Activated naive CD8-positive, alpha-beta T cell treated with anti-CD3 and anti-CD28 coated beads, Interleukin-2, amount 10 ng/mL, durations not matched to agents 7 days and 5 days (primary cell): ENCODE measurements at places on chromosomes 1 and 21. TPM values are rescaled to one million over a fixed set of nuclear protein-coding genes. Genes with fewer than 3 reads are reported as not detected.

The RXFP4 gene
- 0.26 TPM for total RNA-seq

GRCh38 chr1:23593042-23593521, 33.8 kb upstream of the ID3 start:
- DNase-seq: no peak
- no peaks in the 10 kb centered on the region for H3K27me3 ChIP-seq
- H3K36me3 ChIP-seq: no peaks in the 10 kb centered on the region
- H3K4me1 ChIP-seq: peaks cover 73% of the 10 kb centered on the region
- peak overlapping the region; percentile 52 for H3K4me3 ChIP-seq
- peak overlapping the region; percentile 92 for H3K27ac ChIP-seq

DNA sequence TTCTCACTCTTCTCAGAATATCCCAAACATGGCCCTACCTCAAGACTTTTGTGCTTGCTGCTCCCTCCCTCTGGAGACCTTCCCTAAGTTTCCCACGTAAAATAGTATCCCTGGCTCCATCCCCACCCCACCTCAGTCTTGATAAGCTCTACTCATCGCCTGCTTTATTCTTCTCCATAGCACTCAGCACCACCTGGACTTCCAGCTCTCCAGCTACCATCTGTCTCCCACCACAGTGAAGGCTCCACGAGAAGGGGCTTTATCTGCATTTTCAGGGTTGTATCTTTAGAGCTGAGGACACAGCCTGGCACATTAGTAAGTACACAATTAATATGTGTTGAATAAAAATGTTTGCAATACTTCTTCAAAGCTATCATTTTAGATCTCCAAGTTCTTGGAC, 37.8 kb downstream of the MAB21L3 start:
- H3K36me3 ChIP-seq: no peaks in the 10 kb centered on the region
- DNase-seq: no peak
- H3K27ac ChIP-seq: no peak overlapping the region

The SPRR4 gene
- not detected for total RNA-seq

- H3K4me1 ChIP-seq: peaks cover 1% of the 10 kb centered on the region
- no peaks in the 10 kb centered on the region for H3K36me3 ChIP-seq
- no peak for DNase-seq
- H3K4me3 ChIP-seq: no peak overlapping the region
Observed at GRCh38 chr1:98172022-98172421, 251.2 kb upstream of the DPYD start.

- peaks cover 23% of the 10 kb centered on the region for H3K27me3 ChIP-seq
- no peak for DNase-seq
- H3K4me1 ChIP-seq: peaks cover 12% of the 10 kb centered on the region
- no peak overlapping the region for H3K4me3 ChIP-seq
- H3K27ac ChIP-seq: no peak overlapping the region
Observed at GRCh38 chr1:47180603-47181094, 9.2 kb downstream of the PDZK1IP1 start.

The RAP1GAP gene
- 0.69 TPM for total RNA-seq

GRCh38 chr1:223820515-223820858, 25.3 kb downstream of the TP53BP2 start:
- peaks cover 6% of the 10 kb centered on the region for H3K36me3 ChIP-seq
- no peaks in the 10 kb centered on the region for H3K27me3 ChIP-seq
- H3K4me1 ChIP-seq: peaks cover 12% of the 10 kb centered on the region
- H3K4me3 ChIP-seq: no peak overlapping the region

The SPAG17 gene
- total RNA-seq: not detected

GRCh38 chr1:229547542-229547941, 11.0 kb downstream of the ABCB10 start:
- H3K27me3 ChIP-seq: no peaks in the 10 kb centered on the region
- no peak overlapping the region for H3K27ac ChIP-seq
- H3K4me3 ChIP-seq: no peak overlapping the region

GRCh38 chr1:69492286-69492685, 75.4 kb upstream of the LRRC7 start:
- DNase-seq: no peak
- H3K4me3 ChIP-seq: no peak overlapping the region
- no peaks in the 10 kb centered on the region for H3K4me1 ChIP-seq
- no peaks in the 10 kb centered on the region for H3K27me3 ChIP-seq
- no peaks in the 10 kb centered on the region for H3K36me3 ChIP-seq

DNA sequence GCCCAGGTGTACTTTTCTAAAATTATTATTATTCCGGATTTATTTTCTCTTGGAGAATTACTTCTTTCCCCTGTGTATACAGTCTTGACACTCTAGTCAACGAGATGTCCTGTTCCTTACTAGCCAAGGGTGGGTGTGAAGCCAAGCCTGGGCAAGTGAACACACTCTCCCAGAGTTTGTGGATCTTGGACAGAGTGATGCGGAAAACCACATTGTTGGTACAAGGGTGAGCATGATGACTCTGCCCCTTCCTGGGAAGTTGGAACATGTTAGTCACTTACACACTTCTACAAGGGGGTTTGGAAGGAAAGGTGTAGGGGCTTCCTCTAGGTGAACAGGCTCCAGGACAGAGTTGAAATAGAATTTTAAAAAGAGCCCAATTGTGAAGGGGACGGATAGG, 20.0 kb upstream of the RD3 start:
- no peaks in the 10 kb centered on the region for H3K36me3 ChIP-seq
- H3K27me3 ChIP-seq: peaks cover 9% of the 10 kb centered on the region
- no peak for DNase-seq
- peaks cover 12% of the 10 kb centered on the region for H3K4me1 ChIP-seq

DNA sequence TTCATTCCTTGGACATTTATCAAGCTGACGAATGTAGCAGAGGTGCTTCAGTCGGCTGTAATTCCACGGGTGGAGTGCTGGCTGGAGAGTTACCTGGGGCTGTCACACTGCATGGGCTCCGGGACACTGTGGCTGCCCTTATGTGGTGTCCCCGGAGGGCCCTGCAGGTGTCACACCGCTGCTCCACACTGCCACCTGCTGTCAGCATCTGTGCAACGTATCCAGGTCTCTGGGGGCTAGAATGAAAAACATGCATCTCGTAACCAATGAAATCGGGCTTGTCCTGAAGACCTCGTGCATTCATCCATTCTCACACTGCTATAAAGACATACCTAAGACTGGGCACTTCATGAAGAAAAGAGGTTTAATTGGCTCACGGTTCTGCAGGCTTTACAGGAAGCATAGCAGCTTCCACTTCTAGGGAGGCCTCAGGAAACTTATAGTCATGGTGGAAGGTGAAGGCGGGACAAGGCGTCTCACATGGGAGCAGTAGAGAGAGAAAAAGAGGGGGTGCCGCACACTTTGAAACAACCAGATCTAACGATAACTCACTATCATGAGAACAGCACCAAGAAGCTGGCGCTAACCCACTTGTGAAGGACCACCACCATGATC, 46.7 kb upstream of the PCBP3 start:
- H3K4me3 ChIP-seq: no peak overlapping the region
- peaks cover 13% of the 10 kb centered on the region for H3K4me1 ChIP-seq
- H3K36me3 ChIP-seq: no peaks in the 10 kb centered on the region
- H3K27ac ChIP-seq: no peak overlapping the region

DNA sequence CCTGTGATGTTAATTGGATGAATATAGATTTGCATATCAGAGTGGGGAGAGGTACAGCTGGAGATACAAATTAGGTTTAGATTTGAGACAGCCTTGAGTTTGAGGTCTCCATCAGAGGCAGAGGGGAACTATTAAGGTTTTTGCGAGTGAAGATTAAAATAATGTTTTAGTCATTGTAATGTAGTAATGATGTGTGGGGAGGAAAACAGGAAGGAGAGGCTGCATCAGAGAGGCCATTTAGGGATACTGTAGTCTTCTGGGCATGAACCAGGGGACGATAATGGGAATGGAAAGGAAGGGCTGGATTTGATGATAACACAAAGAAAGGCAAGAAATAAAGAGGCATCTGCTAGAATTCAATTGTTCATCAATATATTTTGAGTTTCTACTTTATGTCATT, 9.5 kb downstream of the CD84 start:
- H3K36me3 ChIP-seq: peaks cover 43% of the 10 kb centered on the region
- peak overlapping the region; percentile 72 for H3K27ac ChIP-seq
- peaks cover 67% of the 10 kb centered on the region for H3K4me1 ChIP-seq
- peak overlapping the region; percentile 38 for H3K4me3 ChIP-seq
- DNase-seq: no peak
- no peaks in the 10 kb centered on the region for H3K27me3 ChIP-seq

The PRMT6 gene
- 18.4 TPM for total RNA-seq

DNA sequence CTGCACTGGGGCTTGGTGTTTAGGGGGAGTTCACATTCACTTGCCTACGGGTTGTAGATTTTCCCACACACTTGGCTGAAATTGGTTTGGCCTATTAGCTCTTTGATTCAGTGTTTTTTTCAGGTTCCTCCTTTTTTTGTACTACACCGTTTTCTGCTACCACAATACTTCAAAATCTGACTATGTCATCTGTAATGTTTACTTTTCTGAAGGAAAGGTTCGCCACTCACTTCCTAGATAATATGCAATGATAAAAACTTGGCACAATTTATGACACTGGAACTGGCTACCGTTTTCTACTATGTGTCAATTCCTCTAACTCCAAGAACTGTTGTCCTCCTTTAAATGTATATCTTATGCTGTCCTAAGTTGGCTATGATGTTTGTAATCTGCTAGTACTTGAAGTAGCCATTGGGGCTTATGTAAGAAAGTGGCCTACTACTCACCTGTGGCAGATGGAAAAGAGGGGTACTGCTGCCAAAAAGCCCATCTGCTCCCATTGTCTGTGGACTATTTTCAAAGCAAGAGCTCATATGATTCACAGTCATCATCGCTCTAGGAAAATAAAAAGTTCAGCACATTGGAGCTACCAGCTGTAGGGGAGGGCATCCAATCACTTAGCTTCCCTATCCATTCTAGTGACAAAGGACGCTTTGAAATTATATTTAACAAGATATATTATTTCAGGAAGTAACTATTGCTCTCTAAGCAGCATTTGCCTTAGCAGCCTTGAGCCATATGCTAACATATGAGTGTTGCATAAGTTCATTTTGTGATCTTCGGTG, 42.4 kb upstream of the BACH1 start:
- peaks cover 9% of the 10 kb centered on the region for H3K36me3 ChIP-seq
- H3K4me3 ChIP-seq: no peak overlapping the region
- peaks cover 7% of the 10 kb centered on the region for H3K27me3 ChIP-seq
- no peak for DNase-seq
- no peak overlapping the region for H3K27ac ChIP-seq

DNA sequence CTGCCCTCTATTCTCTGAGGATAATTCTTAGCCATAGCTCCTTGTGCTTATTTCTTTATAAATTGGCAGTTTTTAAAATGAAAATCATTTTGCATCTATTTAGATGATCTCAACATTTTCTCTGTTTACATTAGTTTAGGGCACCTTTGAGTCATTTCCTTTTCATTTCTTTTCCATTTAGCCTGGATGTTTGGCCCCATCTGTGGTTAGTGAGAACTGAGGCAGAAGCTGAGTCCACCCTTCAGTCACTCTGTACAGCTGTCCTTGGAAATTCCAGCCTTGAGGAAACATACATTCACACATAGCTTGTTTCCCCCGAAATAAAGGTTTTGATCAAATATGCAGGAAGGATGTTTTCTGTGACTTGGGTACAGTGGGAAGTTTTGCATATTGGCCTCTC, 123.7 kb downstream of the NTNG1 start:
- no peak overlapping the region for H3K27ac ChIP-seq
- H3K4me1 ChIP-seq: peaks cover 1% of the 10 kb centered on the region
- H3K4me3 ChIP-seq: no peak overlapping the region
- no peaks in the 10 kb centered on the region for H3K36me3 ChIP-seq

The TNFSF18 gene
- total RNA-seq: not detected

GRCh38 chr1:110319332-110320167, 19.6 kb upstream of the RBM15 start:
- no peak overlapping the region for H3K4me3 ChIP-seq
- DNase-seq: no peak
- H3K27ac ChIP-seq: no peak overlapping the region
- peaks cover 2% of the 10 kb centered on the region for H3K27me3 ChIP-seq
- H3K36me3 ChIP-seq: no peaks in the 10 kb centered on the region
- H3K4me1 ChIP-seq: no peaks in the 10 kb centered on the region

- H3K36me3 ChIP-seq: no peaks in the 10 kb centered on the region
- no peaks in the 10 kb centered on the region for H3K27me3 ChIP-seq
- H3K4me3 ChIP-seq: no peak overlapping the region
Observed at GRCh38 chr1:64004451-64005025, 198.9 kb upstream of the UBE2U start.

- H3K4me3 ChIP-seq: no peak overlapping the region
- DNase-seq: no peak
- no peaks in the 10 kb centered on the region for H3K4me1 ChIP-seq
- no peak overlapping the region for H3K27ac ChIP-seq
- no peaks in the 10 kb centered on the region for H3K27me3 ChIP-seq
Observed at GRCh38 chr1:226981838-226982237, 41.7 kb downstream of the COQ8A start.

The ASAP3 gene
- total RNA-seq: 1.3 TPM

DNA sequence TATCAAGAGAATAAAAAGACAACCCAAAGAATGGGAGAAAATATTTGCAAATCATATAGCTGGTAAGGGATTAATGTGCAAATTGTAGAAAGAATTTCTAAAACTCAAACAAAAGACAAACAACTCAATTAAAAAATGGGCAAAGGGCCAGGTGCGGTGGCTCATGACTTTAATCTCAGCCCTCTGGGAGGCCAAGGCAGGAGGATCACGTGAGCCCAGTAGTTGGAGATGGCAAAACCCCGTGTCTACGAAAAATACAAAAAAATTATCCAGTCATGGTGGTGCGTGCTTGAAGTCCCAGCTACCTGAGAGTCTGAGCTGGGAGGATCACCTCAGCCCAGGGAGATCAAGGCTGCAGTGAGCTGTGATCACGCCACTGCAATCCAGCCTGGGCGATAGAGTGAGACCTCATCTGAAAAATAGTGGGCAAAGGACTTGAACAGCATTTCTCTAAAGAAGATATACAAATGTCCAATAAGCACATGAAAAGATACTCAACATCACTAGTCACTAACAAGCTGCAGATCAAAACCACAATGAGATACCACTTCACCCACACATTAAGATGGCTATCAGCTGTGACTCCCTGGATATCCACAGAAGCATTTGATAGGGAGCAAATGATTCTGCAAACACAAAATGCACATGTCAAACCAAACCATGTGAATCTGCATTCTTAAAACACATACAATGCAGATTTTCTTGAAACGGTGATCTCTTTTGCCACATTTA, 20.9 kb downstream of the SLC30A1 start:
- no peaks in the 10 kb centered on the region for H3K4me1 ChIP-seq
- peaks cover 21% of the 10 kb centered on the region for H3K27me3 ChIP-seq
- no peak overlapping the region for H3K27ac ChIP-seq
- H3K4me3 ChIP-seq: no peak overlapping the region

The PLA2G2F gene
- not detected for total RNA-seq

DNA sequence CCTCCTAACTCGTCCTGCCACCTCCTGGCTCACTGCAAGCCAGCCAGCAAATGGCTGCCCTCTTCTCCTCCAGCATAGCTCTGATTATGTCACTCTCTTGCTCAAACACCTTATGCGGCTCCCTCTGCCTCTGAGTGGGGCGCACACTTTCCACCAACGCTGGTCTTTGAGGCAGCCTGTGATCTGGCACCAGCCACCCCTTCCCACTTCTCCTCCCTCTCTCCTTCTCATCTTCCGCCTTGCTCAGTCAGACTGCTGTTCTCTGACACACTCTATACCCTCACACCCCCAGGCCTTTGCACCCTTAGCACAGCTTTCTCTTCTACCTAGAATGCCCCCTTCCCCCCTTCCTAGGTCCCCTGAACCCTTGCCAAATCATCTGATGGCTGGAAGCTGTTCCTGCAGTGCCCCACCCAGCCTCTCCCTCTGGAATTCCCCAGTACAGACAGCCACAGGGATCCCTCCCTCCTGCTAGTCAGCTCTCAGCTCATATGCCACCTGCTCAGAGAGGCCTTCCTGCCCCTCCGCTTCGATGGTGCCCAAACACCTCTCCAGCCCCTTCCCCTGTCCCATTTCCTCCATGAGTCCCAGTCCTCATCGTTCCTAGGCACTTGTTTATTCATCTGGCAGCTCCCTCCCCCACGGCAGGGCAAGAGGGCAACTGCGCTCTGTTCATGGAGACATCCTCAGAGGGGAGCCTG, 21.7 kb upstream of the PEF1 start:
- H3K36me3 ChIP-seq: no peaks in the 10 kb centered on the region
- DNase-seq: no peak
- H3K4me3 ChIP-seq: no peak overlapping the region
- H3K27ac ChIP-seq: no peak overlapping the region
- peaks cover 9% of the 10 kb centered on the region for H3K4me1 ChIP-seq
